ENCODE measurements at places on chromosomes 1 and 21. TPM values are rescaled to one million over a fixed set of nuclear protein-coding genes. Genes with fewer than 3 reads are reported as not detected.

Gene GREM2
- polyA plus RNA-seq: not detected

Gene TTC22
- not detected for polyA plus RNA-seq

Gene SPATA45
- not detected for polyA plus RNA-seq

Gene OLFML2B
- 0.18 TPM for polyA plus RNA-seq

Gene FALEC
- polyA plus RNA-seq: not detected

Gene HES3
- not detected for polyA plus RNA-seq

Gene DMBX1
- polyA plus RNA-seq: not detected

Gene SYF2
- 9.3 TPM for polyA plus RNA-seq

Gene TCEA3
- polyA plus RNA-seq: 0.75 TPM

Gene CRYBG2
- not detected for polyA plus RNA-seq

Gene C1orf167
- polyA plus RNA-seq: not detected

Gene IGSF9
- polyA plus RNA-seq: 0.15 TPM

Gene IFI44
- 12.3 TPM for polyA plus RNA-seq

Gene RIPPLY3
- 0.03 TPM for polyA plus RNA-seq

Gene C4BPA
- polyA plus RNA-seq: not detected

Gene ITLN2
- polyA plus RNA-seq: 0.46 TPM

Gene HENMT1
- 3.2 TPM for polyA plus RNA-seq

Gene INTS11
- polyA plus RNA-seq: 239 TPM

Gene PLA2G2A
- polyA plus RNA-seq: not detected

Gene CLSTN1
- polyA plus RNA-seq: 44.6 TPM

Gene SERPINC1
- polyA plus RNA-seq: 0.05 TPM

Gene AVPR1B
- polyA plus RNA-seq: not detected

Gene EXTL2
- polyA plus RNA-seq: 19.4 TPM

Gene LEFTY1
- polyA plus RNA-seq: not detected

Gene RPE65
- polyA plus RNA-seq: not detected

All from endothelial cell of umbilical vein (primary cell).